ENCODE measurements at places on chromosomes 1 and 21.

DNA sequence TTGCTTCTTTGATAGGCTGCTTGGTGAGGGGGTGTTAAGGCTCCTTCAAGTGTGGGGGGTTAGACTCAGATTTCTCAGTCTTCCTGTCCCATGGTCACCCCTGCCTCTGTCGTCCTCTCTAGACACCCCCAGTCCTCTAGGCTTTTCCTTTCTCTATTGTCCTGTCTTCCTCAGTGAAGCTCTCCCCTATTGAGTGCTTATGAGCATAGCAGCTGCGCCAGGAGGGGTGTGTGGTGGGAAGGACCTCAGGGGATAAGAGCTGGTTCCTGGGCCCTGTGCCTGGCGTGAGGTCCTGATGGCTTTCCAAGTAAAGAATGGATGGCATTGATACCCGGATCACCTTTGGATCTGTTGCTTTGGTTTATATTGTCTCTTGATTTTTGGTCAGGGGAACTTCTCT lies 69.1 kb downstream of the DIP2A start:
- no peak for DNase-seq

DNA sequence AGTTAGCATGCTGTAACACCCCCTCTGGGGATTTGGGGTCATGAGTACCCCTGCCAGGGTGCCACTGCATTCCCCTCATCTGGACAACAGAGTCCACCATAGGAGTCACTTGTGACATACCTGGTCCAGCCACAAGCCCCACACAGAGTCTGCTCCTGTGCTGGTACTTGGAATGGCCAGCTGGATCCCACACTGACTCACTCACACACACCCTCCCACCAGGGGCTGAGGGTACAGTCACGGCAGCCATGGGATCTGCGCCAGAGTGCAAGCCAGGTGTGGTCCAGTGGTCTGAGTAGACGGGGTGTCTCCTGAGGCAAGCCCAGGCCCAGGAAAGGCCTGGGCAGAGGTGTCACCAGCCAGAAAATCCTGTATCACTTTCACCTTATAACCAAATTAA lies 67.7 kb downstream of the MRPL39 start:
- DNase-seq = no peak

DNA sequence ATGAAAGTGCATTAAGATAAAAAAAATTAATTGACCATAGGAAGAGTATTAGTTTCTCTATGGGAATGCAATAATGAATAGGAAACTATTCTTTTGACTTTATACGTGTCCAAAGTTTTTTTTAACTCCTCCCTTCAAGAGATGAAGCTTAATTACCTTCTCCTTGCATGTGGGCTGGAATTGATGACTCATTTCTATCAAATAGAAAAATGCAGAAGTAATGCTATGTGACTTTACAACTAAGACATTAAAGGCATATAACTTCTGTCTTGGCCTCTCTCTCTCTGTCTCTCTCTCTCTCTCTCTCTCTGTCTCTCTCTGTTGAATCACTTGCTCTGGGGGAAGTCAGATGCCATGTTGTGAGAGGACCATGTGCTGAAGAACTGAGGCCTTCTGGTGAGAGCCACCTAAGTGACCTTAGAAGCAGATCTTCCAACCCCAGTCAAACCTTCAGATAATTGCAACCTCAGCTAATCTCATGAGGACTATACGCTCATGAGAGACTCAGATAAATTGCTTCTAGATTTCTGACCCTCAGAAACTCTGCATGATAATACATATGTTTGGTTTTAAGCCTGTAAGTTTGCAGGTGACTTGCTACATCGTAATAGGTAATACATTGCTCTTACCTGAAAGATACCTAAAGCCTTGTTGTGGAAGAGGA lies 414.2 kb downstream of the KCNT2 start:
- no peak for DNase-seq

GRCh38 chr1:53807916-53808315 lies 30.2 kb downstream of the NDC1 start:
- DNase-seq = peak; percentile 90

GRCh38 chr1:34236089-34236488 lies 59.4 kb downstream of the C1orf94 start:
- DNase-seq = no peak

DNA sequence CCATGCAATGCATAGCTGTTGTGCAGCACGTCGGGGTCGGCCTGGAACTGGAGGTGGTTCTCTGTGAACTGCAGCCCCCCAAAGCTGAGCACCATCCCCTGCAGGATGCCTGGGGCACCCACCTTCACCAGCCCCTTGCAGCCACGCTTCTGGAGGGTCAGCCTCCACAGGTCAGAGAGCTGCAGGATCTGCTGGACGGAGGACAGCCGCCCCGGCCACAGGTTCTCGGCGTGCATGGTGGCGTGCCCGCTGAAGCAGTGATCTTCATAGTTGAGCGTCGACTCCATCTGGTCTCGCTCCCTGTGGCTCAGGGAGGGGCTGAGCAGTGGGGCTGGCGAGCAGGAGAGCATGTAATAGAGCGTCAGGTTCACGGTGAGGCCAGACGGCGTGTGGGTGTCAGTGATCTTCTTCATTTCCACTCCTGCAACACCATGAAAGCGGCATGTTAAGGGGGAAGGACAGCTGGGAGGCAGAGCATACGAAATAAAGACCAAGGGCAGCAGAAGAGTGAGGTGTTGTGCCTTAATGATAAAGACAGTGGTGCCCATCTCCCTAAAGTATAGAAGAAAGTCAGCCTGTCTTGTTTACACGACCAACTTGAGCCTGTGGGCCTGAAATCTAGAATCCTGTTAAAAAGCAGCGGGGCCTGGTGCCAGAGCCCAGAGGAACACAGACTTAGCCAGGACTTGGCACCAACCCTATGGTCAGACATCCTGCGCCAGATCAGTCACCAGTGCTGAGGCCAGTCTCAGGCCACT lies 3.0 kb downstream of the KIAA2013 start:
- DNase-seq = no peak

DNA sequence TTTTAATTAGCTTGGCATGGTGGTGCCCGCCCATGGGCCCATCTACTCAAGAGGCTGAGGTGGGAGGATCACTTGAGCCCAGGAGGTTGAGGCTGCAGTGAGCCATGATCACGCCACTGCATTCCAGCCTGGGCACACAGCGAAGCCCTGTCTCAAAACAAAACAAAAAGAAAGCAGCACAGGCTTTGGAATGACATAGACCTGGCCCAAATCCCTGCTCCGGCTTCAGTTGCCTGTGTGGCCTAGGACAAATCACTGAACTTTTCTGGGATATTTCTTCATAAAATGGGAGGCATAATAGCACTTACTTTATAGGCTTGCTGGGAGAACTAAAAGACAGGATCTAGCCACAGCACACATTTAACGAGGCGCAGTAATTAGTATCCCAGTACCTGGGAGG lies 2.4 kb downstream of the PEAR1 start:
- no peak for DNase-seq

DNA sequence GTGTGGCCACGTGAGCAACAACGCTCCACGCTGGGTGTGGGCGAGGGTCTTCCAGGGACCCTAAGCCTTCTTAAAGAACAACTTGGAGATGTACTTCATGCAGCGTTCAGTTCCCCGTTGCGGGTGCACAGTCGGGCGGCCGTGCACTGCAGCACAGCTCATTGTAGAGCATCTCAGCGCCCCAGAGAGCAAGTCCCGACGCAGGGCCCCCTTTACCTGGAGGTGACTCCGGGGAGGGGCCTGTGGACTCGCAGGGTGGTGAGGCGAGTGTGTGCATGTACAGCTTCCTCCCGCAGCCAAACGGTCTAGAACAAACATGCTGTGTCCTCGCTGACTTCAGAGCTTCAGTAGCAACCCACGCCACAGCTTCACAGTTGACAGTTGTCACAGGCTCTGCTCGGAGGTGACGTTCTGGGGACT lies 19.5 kb downstream of the RRP1 start:
- DNase-seq = no peak

DNA sequence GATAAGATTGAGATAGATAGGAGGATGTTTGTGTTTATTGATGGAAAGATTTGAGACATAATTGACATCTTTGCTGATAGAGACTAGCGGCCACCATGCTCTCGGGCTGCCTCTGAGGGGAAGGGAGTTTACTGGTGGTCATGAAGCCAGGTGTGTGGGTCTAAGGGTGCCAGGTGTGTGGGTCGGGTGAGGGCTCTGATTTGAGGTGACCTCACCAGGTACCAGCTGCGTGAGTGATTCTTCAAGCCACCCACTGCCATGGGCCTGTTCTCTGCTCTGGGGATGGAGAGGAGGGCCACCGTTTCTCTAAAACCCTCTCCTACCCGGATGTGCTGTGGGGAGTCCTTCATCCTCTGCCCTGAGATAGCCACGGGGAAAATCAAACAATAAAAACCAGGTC lies 3.2 kb downstream of the UBASH3A start:
- DNase-seq = no peak

- no peak for DNase-seq
Measured at GRCh38 chr1:32525661-32526444, 13.4 kb upstream of the ZBTB8A start.

GRCh38 chr1:215682232-215682631 lies 115.1 kb downstream of the KCTD3 start:
- no peak for DNase-seq

Data from fibroblast of villous mesenchyme (primary cell).